ENCODE measurements at places on chromosomes 7 and 10. TPM values are rescaled to one million over a fixed set of nuclear protein-coding genes. Genes with fewer than 3 reads are reported as not detected.

AGR3 gene
- total RNA-seq: not detected

GRCh38 chr7:7548407-7548806 is 12.7 kb upstream of the COL28A1 start:
- DNase-seq: no peak

DNA sequence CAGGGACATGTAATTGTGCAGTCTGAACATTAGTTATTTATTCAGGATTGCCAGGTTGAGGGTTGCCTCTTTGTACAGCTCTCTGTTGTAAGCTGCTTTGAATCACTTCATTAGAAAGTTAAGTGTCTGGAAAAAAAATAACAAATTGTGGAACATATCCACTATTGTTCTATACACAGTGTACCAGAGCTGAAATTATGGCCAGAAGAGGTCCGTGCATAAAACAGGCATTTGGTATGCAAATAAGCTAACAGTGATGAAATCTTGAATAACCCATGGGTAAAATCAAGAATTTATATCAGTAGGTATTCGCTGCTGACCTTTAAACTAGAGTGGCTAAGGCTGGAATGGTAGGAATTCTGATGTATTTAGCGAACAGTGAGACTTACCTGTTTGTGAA is 152.1 kb downstream of the LHFPL3 start:
- DNase-seq: no peak

DNA sequence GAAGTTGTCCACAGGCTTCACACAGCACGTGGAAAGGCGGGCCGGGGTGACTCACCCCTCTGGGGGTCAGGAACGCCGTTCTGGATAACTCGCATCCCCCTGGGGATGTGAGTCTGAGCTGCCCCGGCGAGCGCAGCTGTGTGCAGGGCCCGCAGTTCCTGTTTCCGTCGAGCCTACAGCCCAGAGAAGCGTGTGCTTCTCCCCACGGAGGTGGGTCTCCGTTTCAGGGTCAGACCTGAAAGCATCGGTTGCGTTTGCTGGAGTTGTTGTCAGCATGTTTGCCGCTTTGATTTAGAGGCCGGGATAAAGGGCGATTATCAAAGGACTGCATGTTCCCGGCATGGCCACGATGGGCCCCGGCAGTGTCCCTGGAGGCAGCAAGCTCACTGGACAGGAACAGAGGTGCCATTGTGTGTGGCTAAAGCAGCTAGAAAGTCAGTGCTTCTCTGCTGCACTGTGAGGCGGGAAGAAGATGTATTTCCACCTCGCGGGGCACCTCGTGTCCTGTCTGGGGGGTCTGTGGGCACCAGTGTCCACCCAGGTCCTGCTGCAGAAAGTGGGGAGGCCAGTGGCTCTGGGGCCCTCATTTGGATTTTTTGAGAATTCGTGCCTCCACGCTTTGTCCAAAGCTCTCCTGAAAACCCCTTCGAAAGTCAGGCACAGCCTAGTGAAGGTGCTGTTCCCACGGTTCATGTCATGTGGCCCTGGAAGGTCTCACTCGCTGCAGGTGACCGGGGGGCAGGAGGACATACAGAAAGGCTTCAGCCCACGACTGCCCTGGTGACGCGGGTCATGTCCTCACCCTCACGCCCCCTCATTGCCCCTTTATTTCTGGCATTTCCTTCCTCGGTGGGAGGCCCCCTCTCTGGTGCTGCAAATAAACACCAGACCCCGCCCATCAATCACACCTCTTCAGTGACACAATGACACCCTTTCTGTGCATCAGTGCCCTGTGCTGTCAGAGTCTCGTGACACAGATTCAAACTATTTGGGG is 27.4 kb upstream of the GDI2 start:
- no peak for DNase-seq

- DNase-seq: no peak
Observed at GRCh38 chr7:74202841-74203556, 6.8 kb upstream of the LAT2 start.

GRCh38 chr7:114901771-114902170 is 20.1 kb upstream of the MDFIC start:
- no peak for DNase-seq
